SK-MEL-5 (cell line): ENCODE measurements at places on chromosomes 1 and 21.

DNA sequence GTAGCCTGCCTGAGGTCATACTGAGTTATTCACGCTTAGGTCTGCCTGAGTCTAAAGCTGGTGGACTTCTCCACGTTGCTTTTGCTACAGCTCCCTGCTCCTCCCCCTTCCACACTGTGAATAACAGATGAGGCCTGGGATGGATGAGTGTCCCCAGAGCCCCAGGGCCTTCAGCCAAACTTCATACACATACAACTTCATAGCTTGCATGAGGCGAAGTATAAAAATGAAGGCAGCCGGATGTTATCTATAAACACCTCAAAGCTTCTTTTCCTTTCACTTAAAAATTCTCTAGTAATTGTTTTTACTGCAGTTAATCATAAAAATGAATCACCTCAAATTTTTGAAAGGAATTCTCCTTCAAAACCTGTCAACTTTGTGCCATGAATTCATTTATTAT lies 70.2 kb downstream of the DAB1 start:
- DNase-seq: no peak

GRCh38 chr1:44433209-44433608 lies 28.2 kb downstream of the RNF220 start:
- DNase-seq: no peak

GRCh38 chr1:112083487-112083886 lies 94.0 kb upstream of the KCND3 start:
- no peak for DNase-seq

- peak; percentile 9 for DNase-seq
Measured at GRCh38 chr1:11397151-11397901, 81.6 kb upstream of the DISP3 start.

- DNase-seq: no peak
Measured at GRCh38 chr1:183467687-183468086, 4.6 kb upstream of the SMG7 start.

GRCh38 chr1:243712941-243713340 lies 137.1 kb downstream of the AKT3 start:
- DNase-seq: peak; percentile 14

DNA sequence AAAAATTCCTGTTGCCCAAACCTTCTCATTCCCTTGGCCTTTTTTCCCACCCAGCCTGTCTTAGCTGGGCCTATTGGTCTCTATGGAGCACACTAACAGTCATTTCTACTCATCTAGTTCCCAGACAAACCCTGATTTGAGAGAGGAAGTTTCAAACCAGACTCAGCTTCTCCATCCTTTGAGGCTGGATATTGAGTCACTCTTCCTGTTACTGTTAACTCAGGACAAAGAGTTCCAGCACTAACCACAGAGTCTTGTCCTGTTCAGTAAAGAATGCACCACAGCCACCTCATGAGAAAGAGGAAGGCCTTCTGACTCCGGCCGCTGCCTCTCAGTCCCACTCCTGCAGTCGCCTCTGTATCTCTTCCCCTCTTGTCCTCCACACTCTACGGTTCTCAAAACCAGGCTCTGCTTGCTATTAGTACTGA lies 137.8 kb downstream of the PTPRC start:
- no peak for DNase-seq

GRCh38 chr21:46038341-46038829 lies 56.8 kb downstream of the COL6A1 start:
- no peak for DNase-seq

GRCh38 chr1:245458761-245459174 lies 304.0 kb downstream of the KIF26B start:
- DNase-seq: no peak

- no peak for DNase-seq
Measured at GRCh38 chr21:46035809-46036695, 54.5 kb downstream of the COL6A1 start.

DNA sequence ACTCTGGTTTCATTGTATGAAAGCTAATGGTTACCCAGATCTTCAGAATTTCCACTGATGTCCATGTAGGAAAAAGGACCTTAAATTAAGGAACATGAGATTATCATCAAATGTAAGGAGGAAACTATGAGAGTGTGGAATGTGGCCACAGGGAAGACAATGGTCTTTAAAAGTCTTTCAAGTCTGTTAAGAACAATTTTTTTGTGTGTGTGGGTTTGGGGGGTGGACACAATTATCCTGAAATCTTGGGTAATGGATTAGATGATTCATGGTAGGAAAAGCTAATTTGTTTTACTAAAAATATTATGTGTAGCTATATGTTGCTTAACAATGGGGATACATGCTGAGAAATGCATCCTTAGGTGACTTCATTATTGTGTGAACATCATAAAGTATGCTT lies 72.9 kb downstream of the PLA2G4A start:
- DNase-seq: no peak

GRCh38 chr1:156074661-156075060 lies 7.6 kb downstream of the MEX3A start:
- DNase-seq: no peak

- DNase-seq: no peak
Measured at GRCh38 chr1:30049748-30050296, 673.6 kb downstream of the MATN1 start.

- DNase-seq: no peak
Measured at GRCh38 chr1:36306210-36306901, at the start of gene SH3D21. SH3D21 (plus strand) TSS chr1:36306368; CDS start chr1:36306421, 53 bp downstream.

DNA sequence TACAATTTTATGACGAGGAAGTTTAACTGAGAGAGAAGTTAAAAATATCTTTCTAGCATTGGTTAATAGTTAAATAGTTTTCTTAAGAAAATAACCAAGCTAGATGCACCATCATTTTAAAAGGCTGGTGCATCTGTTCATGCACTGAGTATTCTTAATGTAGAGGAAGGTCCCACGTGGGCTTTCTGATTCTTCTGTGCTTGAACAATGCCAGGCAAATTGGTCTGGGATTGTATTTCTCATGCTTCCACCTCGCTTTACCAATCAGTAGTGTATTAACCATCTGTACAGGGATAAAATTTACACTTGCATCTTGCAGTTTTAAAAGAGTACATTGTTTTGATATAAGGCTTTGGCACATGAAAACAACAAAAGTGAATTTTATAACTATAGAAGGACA lies 47.4 kb upstream of the MTF2 start:
- no peak for DNase-seq

DNA sequence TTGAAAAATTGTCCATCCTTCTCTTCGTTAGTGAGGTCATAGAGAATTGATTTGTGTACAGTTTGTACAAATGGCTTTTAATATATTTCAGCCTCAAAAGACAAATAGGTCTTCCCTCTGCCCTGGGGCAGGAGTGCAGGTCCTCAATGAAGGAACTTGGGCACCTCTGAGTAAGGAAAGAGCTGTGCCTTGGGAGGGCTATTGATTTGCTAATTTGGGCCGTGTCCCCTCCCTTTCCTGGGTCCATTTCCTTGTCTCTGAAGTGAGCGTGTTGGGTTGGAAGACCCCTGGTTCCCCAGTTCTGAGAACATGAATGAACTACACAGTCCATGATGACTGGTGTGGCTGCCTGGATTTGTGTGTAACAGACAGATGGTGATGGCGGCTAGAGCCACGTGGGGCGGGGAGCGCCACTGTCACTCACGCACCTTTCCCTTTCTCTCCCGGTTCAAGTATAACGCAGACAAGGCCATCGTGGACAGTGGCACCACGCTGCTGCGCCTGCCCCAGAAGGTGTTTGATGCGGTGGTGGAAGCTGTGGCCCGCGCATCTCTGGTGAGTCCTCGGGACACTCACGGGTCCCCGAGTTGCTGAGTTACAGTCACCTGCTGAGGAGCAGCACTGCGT lies 71.0 kb upstream of the FAM3B start:
- DNase-seq: no peak
